ENCODE measurements at places on chromosomes 5 and 9.

DNA sequence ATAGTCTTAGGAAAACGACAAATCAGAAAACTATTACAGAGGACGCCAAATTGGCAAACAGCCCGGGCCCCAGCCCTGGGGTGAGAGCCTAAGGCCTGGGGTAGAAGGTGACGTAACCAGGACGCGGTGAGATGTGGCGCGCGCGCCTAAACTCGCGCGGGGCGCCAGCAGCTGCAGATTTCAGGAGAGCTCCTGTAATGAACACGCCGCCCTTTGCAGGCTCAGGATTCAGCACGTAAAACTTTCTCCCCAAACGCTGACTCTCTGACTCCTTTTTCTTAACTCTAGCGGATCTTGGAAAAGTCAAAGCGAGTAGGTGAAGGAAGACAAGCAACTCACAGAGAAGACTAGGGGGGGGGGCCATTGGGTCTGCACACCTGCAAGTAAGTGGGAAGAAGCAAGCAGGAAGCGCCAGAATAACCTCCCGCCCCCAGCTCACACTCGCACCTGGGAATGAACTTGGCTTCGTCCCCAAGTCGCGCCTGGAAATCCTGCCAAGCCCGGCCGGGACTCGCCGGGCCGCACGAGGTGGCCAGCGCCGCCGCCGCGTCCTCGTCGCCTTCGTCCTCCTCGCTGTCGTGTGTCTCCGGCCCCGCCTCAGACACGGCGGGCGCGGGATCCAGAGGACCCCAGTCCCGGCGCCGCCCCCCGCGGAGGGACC lies 822 bp downstream of the RASEF start:
- DNase-seq, result no peak

GRCh38 chr9:33147416-33148169 lies 19.5 kb downstream of the B4GALT1 start:
- no peak for DNase-seq

GRCh38 chr5:147377682-147378081 lies 132.2 kb downstream of the DPYSL3 start:
- no peak for DNase-seq

DNA sequence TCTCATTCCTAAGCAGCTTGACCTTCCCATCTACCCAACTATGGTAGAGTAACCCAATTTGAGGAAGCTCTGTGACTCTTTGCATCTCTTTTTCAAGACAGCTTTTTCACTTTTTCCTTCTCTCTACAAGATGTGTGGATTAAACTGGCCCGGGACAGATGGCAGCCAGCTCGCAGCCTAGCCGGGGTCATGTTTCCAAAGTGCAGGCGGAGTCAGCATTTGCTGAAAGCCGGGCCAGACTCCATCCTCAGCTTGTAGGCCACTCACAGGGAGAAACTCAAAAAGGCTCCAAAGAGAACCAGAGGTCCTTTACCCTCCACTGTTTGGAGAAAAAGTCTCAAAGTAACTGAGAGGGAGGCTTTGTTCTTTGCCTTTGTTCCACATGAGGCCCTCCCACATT lies 286.8 kb upstream of the PANK3 start:
- DNase-seq, result no peak

GRCh38 chr5:88826646-88827585 lies 56.1 kb downstream of the MEF2C start:
- no peak for DNase-seq

- no peak for DNase-seq
Measured at GRCh38 chr5:76958991-76959767, 6.3 kb downstream of the CRHBP start.

Data from stimulated activated naive CD4-positive, alpha-beta T cell treated with Interleukin-2 at 50 U/mL for 16 hours (primary cell).